Aortic smooth muscle cell (primary cell): ENCODE measurements at places on chromosomes 4 and X. TPM values are rescaled to one million over a fixed set of nuclear protein-coding genes. Genes with fewer than 3 reads are reported as not detected.

AADAT gene
- 2.7 and 3.3 TPM in 2 replicates for total RNA-seq

RNF128 gene
- total RNA-seq: 1.1 and 1.5 TPM in 2 replicates

SORCS2 gene
- total RNA-seq: under 0.01 and 0.40 TPM in 2 replicates

ZDHHC15 gene
- 1.9 and 3.7 TPM in 2 replicates for total RNA-seq

ARSJ gene
- total RNA-seq: 32.1 and 36.2 TPM in 2 replicates

NR0B1 gene
- 0.19 and 0.26 TPM in 2 replicates for total RNA-seq

ARHGAP6 gene
- total RNA-seq: 9.9 and 11.0 TPM in 2 replicates

NEUROG2 gene
- total RNA-seq: not detected in 2 replicates

REELD1 gene
- total RNA-seq: not detected in 2 replicates

SPANXA2 gene
- not detected in 2 replicates for total RNA-seq

MAGEA8 gene
- total RNA-seq: not detected in 2 replicates

MAGEE1 gene
- total RNA-seq: 2.1 TPM in 2 replicates

TLR2 gene
- total RNA-seq: under 0.01 TPM in 1 of 2 replicates, not detected in the other
